Vein endothelial cell (primary cell): ENCODE measurements at places on chromosomes 5 and 9. TPM values are rescaled to one million over a fixed set of nuclear protein-coding genes. Genes with fewer than 3 reads are reported as not detected.

Gene MEGF9
- total RNA-seq = 9.1 and 12.2 TPM in 2 replicates

Gene MARCHF3
- 75.8 and 79.0 TPM in 2 replicates for total RNA-seq

Gene GPRIN1
- 9.5 and 11.4 TPM in 2 replicates for total RNA-seq

Gene MYOZ3
- under 0.01 and 1.1 TPM in 2 replicates for total RNA-seq

Gene DMRT3
- total RNA-seq = not detected in 2 replicates

Gene CBY3
- total RNA-seq = not detected in 2 replicates

Gene CDH6
- total RNA-seq = not detected in 2 replicates

Gene SPTAN1
- 470 and 484 TPM in 2 replicates for total RNA-seq

Gene MLANA
- 0.19 TPM in 1 of 2 replicates, not detected in the other for total RNA-seq
